ENCODE measurements at places on chromosomes 2 and 18. TPM values are rescaled to one million over a fixed set of nuclear protein-coding genes. Genes with fewer than 3 reads are reported as not detected.

Gene ITSN2
- polyA plus RNA-seq, result 21.0 TPM

Gene SERPINB10
- 0.17 TPM for polyA plus RNA-seq

Gene DSC2
- 4.2 TPM for polyA plus RNA-seq

Gene C1QL2
- 0.48 TPM for polyA plus RNA-seq

Gene BOLL
- polyA plus RNA-seq, result 0.08 TPM

Gene ATP9B
- 19.5 TPM for polyA plus RNA-seq

Gene DLGAP1
- 30.7 TPM for polyA plus RNA-seq

Gene CNTNAP5
- 16.7 TPM for polyA plus RNA-seq

Gene NEUROD1
- 3.2 TPM for polyA plus RNA-seq

Gene UPP2
- 1.2 TPM for polyA plus RNA-seq

Gene STPG4
- 0.35 TPM for polyA plus RNA-seq

Gene KCNK3
- polyA plus RNA-seq, result 36.0 TPM

Gene HRH4
- 0.29 TPM for polyA plus RNA-seq

Gene SF3B1
- 381 TPM for polyA plus RNA-seq

Gene UGT1A5
- not detected for polyA plus RNA-seq

Gene HOXD3
- polyA plus RNA-seq, result 18.1 TPM

Gene FBXO41
- polyA plus RNA-seq, result 50.6 TPM
